T-cell (primary cell): ENCODE measurements at places on chromosomes 6 and 20. TPM values are rescaled to one million over a fixed set of nuclear protein-coding genes. Genes with fewer than 3 reads are reported as not detected.

- no peaks in the 10 kb centered on the region for H3K36me3 ChIP-seq
- no peak overlapping the region for H3K4me3 ChIP-seq
- H3K27ac ChIP-seq: no peak overlapping the region
Observed at GRCh38 chr20:19872001-19872400, 113.9 kb downstream of the RIN2 start.

GRCh38 chr20:1623501-1624205, 3.8 kb upstream of the SIRPB1 start:
- H3K36me3 ChIP-seq: peaks cover 8% of the 10 kb centered on the region
- no peak overlapping the region for H3K4me3 ChIP-seq
- H3K27me3 ChIP-seq: no peaks in the 10 kb centered on the region
- peaks cover 27% of the 10 kb centered on the region for H3K4me1 ChIP-seq
- H3K27ac ChIP-seq: peak overlapping the region; percentile 4

- H3K4me3 ChIP-seq: no peak overlapping the region
- H3K4me1 ChIP-seq: peaks cover 7% of the 10 kb centered on the region
- no peaks in the 10 kb centered on the region for H3K36me3 ChIP-seq
- H3K27ac ChIP-seq: no peak overlapping the region
- no peak for DNase-seq
Observed at GRCh38 chr6:116376149-116376548, 5.4 kb downstream of the DSE start.

The RRBP1 gene
- total RNA-seq: 32.4 TPM

DNA sequence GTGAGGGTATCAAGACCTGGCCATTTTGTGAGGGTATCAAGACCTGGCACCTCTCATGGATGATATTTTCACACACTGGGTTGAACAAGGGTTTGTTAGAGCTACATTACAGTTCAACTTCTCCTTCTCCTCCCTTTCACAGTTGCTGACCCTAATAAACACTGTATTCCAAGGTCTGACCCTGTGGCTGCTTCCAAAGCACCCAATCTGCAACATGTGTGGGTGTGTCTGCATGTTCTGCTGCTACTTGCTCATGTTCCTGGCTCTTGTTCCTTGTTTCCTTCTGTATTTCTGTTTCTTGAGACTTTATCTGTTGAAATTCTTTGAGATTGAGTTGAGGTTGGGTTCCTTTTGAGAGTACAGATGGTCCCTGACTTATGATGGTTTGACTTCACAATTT, 162.1 kb upstream of the GMDS start:
- H3K4me3 ChIP-seq: no peak overlapping the region
- H3K27me3 ChIP-seq: no peaks in the 10 kb centered on the region
- H3K27ac ChIP-seq: no peak overlapping the region
- no peak for DNase-seq

- no peaks in the 10 kb centered on the region for H3K36me3 ChIP-seq
- H3K4me1 ChIP-seq: peaks cover 18% of the 10 kb centered on the region
- peak overlapping the region; percentile 79 for H3K4me3 ChIP-seq
- no peak for DNase-seq
Observed at GRCh38 chr6:29626948-29627754, 5.8 kb downstream of the GABBR1 start.

- H3K36me3 ChIP-seq: no peaks in the 10 kb centered on the region
- no peak overlapping the region for H3K27ac ChIP-seq
- H3K27me3 ChIP-seq: peaks cover 8% of the 10 kb centered on the region
- H3K4me1 ChIP-seq: no peaks in the 10 kb centered on the region
- no peak for DNase-seq
- no peak overlapping the region for H3K4me3 ChIP-seq
Observed at GRCh38 chr6:122490607-122491006, 19.0 kb upstream of the SERINC1 start.
